D341Med (cell line): ENCODE measurements at places on chromosomes 1 and 21.
A peak's percentile ranks its signal among the peaks of the same experiment; 100 is the strongest.

- no peak for DNase-seq
Observed at GRCh38 chr1:59707178-59707791, 107.5 kb upstream of the HOOK1 start.

- DNase-seq = no peak
Observed at GRCh38 chr1:243596431-243597062, 253.5 kb downstream of the AKT3 start.

DNA sequence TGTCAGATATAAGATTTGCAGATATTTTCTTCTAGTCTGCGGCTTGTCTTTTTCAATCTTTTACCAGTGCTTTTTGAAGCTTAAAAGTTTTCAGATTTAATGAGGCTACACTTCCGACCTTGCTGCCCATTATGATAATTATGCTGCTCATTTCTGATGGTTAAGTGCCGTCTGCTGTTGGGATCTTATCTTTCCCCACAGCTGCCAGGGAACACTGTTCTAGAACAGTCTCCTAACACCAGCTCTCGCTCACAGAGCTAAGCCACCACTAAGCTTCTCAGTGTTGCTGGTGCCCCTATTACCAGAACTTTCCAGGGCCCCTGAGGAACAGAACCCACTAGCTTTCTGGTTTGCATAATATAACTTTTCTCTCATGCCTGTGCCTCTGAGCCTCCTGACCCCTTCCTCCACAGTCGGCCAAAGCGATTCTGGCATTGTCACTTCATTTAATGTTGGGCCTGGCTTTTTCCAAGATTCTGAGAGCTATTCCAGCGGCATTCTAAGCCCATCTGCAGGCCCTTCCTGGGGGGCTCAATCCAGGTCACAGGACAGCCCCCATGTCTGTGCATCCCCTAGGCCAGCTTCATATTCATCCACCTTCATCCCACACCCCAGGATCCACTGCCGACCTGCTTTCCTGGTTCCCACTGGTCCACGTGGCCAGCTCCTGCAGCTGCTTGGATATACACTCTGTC is 237.0 kb downstream of the PTPRU start:
- peak; percentile 63 for DNase-seq

- DNase-seq = no peak
Observed at GRCh38 chr1:86062453-86062852, 94.1 kb downstream of the COL24A1 start.

DNA sequence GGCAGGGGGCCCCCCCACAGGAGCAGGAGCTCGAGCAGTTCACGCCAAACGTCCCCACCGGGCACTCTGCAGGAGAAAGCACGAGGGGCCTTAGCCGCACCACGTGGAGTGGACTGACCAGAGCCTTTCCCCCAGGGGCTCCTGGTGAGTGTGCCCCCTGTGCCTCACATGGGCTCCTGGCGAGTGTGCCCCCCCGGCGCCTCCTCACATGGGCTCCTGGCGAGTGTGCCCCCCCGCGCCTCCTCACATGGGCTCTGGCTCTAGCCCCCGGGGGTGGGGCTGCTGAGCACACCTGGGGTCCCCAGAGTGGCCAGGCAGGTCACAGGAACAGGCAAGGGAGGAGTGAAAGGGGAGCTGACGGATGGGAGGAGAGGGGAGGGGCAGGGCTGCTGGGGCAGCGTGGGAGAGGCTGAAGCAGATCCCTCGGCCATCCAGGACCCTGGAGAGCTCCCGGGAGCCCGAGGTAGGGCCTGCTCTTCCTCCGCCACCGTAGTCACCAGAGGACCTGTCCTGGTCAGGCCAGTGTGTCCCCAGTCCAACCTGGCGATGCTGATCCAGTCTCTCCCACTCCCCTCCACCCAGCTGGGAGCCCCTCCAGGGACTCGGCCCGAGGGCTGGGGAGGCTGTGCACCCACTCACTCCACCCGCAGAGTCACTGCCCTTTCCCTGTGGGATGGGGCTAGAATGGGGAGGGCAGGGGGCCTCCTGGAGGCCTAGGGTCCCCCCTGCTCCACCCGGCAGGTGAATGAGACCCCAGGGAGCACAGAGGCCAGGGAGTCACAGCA is 47.6 kb downstream of the ARHGEF16 start:
- DNase-seq = peak; percentile 66

- DNase-seq = no peak
Observed at GRCh38 chr1:113226148-113226547, 153.2 kb downstream of the LRIG2 start.

DNA sequence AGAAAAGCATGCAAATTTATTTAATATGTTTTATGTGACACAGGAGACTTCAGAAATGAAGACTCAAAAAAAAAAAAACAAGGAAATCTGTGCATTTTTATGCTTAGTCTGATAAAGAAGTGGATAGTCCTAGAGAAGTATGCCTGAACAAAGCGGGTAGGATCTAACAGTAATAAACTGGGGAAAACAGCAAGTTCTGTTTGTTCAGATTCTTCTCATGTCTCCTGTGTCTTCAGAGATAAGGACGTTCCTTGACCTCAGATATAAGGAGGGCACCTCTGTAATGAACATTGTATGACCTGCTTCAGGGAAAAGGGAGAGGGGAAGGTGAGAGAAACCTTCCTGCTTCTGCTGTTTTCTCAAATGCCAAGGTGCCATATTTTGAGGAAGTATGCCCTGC is 67.7 kb upstream of the TNFSF18 start:
- no peak for DNase-seq

- DNase-seq = peak; percentile 58
Observed at GRCh38 chr1:179953974-179954492, 577 bp upstream of the CEP350 start.
